Testis (tissue), 5 donors: ENCODE measurements at places on chromosomes 11 and 22. TPM values are rescaled to one million over a fixed set of nuclear protein-coding genes. Genes with fewer than 3 reads are reported as not detected.

Gene FREY1
- 19.2 TPM for total RNA-seq

Gene A4GALT
- total RNA-seq = 15.7 TPM

Gene SLC37A2
- total RNA-seq = 3.0 TPM

Gene C11orf42
- 10.1 TPM for total RNA-seq

- no peak for DNase-seq
These were observed 82.2 kb downstream of the TEAD1 start for GRCh38 chr11:12756454-12756806.

DNA sequence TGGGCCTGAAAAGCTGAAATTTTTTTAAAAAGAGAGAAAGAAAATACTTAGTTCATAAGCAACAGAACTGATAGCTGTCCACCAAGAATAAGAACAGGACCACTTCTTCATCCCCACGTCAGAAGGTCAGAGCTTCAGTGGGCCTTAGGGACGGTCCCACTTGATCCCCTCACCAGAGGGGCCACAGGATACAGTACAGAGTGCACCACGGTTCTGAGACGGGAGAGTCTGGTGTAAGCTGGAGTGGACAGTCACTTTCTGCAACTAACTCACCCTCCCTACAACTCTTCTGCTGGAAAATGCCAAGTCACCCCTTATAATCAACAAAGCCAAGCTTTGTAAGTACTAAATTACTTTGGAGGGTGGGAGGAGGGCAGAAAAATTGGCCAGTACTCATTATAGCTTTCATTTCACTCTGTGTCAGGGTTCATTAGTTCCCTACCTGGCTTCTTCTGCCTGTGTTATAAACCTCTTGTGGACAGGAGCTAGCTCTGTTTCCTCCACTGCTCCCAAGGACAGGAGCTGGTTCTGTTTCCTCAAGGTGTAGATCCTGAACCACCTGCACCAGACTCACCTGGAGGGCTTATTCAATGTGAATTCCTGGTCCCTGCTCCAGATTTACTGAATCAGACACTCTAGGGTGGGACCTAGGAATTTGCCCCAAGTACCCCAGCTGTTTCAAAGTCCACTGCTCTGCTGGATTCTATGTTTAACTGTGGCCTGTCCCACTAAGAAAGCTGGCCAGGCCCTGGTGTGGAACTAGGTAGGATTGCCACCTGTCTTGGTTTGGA, 39.6 kb downstream of the SCGB1A1 start:
- DNase-seq = no peak

DNA sequence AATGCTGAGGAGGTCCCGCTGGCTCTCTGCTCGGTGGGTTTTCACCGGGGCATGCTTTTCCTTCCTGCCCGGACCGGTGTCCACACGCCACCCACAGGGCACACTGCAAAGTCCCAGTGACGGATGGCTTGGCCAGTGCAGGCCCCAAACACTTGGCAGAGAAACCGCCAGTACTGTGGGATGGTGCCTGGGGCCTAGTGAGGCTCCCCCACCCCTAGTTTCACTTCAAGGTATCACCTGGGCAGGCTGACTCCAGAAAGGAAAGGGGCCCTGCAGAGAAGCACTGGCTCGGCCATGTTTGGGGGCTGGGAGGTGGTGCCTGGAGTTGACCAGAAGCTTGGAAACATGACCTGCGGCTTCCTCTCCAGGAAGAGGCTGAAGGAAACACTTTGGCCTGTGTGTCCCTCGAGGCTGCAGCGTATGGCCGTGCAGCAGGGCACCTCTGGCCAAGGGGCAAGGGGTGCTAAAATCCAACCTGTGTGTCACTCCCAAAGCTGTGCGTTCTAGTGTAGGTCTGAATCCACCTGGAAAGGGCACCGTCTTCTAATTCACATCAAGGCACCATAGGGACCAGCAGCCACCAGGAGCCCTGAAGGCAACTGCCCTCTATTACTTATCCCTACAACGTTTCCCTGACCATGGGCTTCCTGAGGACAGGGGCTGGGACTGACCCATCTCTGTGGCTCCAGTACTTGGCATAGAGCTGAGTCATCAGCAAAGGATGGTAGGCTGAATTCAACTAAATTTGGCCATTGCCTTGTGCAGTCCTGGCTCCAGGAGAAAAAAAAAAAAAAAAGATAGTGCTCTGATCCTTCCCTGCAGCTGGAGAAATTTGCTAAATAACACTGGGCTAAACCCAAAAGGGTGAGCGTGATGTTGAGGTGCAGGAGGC, 22.6 kb downstream of the TPBGL start:
- DNase-seq = no peak

GRCh38 chr11:17384002-17384511, 4.4 kb downstream of the KCNJ11 start:
- DNase-seq = peak; percentile 79

- no peak for DNase-seq
These were observed 1.6 kb upstream of the TBX1 start for GRCh38 chr22:19758896-19759426.

- peak; percentile 95 for DNase-seq
These were observed at the start of gene NAA40 for GRCh38 chr11:63938479-63939396. TSS of gene NAA40 (plus strand) at chr11:63939002. CDS start at chr11:63939097, 95 bp downstream.

DNA sequence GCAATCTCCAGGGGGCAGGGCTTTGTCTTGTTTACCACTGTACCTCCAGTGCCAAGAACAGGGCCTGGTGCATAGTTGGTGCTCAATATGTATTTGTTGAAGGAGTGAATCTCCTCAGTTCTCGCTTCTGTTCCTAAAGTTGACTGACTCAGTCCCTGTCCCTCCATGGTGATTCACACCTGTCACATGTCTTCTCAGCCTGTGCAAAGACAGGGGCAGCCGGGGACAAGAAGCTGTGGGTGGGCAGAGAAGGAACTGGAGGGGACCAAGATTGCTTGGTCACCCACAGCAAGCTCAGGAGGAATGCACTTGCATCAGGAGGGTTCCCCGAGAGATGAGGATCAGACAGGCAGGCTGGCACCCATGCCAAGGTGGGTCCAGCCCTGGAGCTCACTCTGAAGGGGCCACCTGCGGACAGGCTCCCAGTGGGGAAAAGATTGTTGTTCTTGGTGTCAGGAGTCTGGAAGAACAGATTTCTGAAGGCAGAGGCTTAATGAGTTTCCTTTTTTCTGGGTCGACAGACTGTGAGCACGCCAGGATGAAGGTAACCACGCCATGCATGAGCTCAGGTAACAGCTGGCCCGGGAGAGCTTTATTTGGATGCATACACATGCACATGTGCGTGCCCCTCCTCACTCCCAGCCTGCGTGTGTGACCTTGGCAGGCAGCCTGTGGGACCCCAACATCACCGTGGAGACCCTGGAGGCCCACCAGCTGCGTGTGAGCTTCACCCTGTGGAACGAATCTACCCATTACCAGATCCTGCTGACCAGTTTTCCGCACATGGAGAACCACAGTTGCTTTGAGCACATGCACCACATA, 16.9 kb downstream of the IL17RA start:
- DNase-seq = no peak

- no peak for DNase-seq
These were observed 99.3 kb downstream of the TBC1D22A start for GRCh38 chr22:46861468-46862367.

- DNase-seq = no peak
These were observed 45.8 kb downstream of the NCAM1 start for GRCh38 chr11:113006896-113007445.

- no peak for DNase-seq
These were observed 54.4 kb downstream of the BBOX1 start for GRCh38 chr11:27095059-27095458.

DNA sequence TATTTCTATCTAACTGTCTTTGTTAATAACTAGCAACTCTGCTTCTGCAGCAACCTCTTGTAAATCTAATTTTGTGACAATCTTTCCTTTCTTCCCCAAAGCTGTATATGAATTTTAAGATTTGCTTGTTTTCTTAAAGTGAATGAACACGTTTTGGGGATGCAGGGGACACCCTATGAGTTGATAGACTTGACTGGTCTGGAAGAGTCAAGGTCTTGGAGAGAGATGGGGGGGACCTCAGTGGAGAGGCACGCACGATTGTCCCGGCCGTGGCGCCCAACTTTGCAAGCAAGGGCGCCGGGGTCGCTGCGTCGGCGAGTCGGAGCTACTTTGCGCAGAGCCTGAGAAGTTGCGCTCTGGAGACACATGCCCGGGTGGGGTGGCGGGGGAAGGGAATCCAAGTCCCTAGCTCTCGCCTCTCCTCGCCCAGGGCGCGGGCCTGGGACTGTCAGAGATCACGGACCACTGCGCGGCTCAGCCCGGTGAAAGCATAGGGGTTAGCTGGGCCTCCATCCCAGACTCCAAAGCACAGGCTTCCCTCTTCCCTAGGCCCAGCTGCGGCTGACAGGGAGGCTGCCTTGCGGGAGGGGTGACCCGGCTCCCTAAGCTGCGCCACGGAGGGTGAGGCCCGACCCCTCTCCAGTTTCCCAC, 854 bp downstream of the ABCC8 start:
- DNase-seq = no peak

DNA sequence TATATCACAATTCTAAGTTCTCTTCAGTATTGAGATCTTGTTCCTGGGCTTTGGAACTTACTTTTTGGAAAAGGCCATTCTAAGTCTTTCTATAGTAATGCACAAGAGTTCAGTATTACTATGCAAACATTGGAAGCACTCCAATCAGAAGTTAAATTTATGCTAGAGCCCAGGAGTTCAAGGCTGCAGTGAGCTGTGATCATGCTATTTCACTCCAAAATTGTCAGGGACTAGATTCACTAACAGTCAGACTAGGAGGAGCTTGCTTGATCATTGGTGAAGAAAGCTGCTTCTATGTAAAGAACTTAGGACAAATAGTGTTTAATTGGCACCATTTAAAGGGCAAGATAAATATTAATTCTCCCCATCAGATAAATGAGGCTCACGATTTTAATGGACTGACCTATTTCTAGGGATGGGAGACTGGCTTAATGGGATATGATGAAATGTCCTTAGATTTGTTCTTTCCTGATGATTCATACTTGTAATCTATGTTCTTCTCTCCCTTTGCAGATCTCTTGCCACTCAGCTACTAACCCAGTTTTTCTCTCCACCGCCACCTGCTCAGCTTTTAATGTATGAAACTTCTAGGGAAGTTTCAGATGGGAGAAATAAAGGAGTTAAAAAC, 32.6 kb upstream of the TMEM123 start:
- DNase-seq = no peak

- DNase-seq = no peak
These were observed 157.0 kb upstream of the TIMP3 start for GRCh38 chr22:32644252-32645100.
